ENCODE measurements at places on chromosomes 11 and 22. TPM values are rescaled to one million over a fixed set of nuclear protein-coding genes. Genes with fewer than 3 reads are reported as not detected.

ARHGAP8 gene
- total RNA-seq, result 0.37 TPM

GRCh38 chr11:44236296-44236695 lies 73.6 kb downstream of the ALX4 start:
- H3K4me1 ChIP-seq, result no peaks in the 10 kb centered on the region
- H3K36me3 ChIP-seq, result peaks cover 2% of the 10 kb centered on the region
- H3K27me3 ChIP-seq, result no peaks in the 10 kb centered on the region
- H3K27ac ChIP-seq, result no peak overlapping the region
- no peak for DNase-seq
- no peak overlapping the region for H3K4me3 ChIP-seq

DNA sequence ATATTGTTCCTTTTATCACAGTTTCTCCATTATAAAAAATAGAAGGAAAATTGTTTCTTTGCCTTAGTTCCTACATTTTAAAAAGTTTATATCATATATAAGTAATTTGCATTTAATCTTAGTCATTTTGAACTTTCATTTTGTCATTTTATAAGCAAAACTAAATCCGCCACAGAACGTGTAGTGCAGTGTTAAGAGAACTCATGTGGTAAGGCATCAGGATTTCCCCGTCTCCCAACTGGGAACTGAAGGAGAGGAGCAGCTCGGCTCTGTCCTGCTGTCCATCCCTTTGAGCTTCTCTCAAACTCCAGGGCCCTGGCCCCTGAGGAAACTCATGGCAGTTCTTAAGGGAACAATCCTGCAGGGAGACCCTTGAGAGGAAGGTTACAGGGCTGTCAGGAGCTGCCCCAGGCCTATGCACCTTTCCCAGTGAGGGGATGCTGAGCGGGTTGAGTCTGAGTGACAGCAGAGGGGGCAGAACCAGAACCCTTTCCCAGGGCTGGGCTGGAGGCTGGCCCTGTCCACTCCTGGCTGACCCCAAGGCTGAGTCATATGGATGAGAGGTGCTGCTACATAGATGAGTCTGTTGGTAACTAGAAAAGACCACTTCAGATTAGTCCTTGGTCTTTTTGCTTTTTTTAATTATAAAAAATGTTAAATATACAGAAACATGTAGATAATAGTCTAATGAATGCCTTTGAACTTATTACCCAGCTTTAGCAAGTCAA lies 333.1 kb downstream of the TBC1D22A start:
- H3K36me3 ChIP-seq, result no peaks in the 10 kb centered on the region
- no peaks in the 10 kb centered on the region for H3K27me3 ChIP-seq
- DNase-seq, result no peak

DNA sequence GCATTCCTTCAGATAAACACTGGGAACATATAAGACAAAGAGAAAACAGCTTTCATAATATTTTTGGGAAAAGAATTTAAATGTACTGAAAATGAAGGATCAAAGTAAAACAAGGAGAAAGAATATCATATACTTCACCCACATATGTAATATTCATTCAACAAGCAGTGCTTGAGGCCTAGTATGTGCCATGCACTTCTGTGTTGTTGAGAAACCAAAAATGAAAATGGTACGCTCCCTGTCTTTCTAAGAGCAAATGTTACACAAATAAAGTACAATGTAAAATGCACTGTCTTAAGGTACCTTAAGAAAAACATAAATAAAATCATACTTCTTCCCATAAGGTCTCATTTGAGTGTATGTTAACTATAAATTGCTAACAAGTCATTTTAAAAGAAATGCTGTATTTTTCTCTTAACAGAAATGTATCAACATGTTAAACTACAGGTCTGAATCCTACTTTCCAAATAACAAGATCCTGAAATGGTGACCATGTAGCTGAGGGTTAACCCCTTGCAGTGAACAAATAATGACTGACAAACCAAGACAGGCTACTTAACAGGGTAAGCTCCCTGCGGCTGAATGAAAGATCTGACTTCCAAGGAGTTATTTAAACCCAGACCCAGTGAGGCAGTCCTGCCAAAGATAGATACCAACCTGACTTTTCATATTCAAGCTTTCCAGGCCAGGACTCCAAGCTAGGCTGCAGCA lies 377.6 kb downstream of the DCDC1 start:
- no peaks in the 10 kb centered on the region for H3K36me3 ChIP-seq
- H3K27ac ChIP-seq, result no peak overlapping the region
- no peaks in the 10 kb centered on the region for H3K27me3 ChIP-seq
- H3K4me3 ChIP-seq, result no peak overlapping the region
